ENCODE measurements at places on chromosomes 7 and 10.

DNA sequence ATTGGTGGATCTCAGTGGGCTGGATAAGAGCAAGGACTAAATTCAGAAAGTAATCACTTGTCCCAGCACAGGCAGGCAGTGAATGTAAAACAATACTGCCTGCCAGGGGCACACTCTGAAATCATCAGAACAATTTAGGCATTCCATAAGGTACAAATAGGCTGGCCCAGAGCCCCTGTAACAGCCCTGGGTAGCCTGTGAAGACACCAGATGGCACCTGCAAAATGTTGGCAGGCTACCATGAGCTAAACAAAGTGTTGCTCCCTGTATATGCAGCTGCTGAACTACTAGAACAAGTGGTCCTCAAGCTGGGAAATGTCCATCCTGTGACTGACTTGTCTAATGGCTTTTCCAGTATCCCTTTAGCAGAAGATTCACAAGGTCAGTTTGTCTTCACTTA, 3.0 kb upstream of the PRSS37 start:
- no peak for DNase-seq

DNA sequence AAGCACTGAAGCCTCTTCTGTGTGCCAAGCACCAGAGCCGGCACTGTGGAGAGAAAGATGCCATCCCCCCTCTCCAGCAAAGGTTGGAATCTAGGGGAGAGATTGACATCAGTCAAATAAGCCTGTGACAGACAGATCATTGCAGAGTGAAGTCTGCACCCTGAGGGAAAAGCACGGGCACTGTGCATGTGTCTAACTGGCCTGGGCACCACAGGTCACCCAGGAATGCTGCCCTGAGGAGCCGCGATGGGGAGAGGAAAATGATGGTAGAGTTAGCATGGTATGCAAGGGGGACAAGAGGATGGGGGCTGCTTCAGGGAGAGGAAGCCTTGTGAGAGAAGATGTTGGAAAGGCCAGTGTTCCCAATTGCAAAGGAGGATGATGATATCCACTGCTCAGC, 261.0 kb downstream of the GRID1 start:
- DNase-seq = no peak

GRCh38 chr10:73084209-73084608, 12.5 kb downstream of the P4HA1 start:
- DNase-seq = no peak

DNA sequence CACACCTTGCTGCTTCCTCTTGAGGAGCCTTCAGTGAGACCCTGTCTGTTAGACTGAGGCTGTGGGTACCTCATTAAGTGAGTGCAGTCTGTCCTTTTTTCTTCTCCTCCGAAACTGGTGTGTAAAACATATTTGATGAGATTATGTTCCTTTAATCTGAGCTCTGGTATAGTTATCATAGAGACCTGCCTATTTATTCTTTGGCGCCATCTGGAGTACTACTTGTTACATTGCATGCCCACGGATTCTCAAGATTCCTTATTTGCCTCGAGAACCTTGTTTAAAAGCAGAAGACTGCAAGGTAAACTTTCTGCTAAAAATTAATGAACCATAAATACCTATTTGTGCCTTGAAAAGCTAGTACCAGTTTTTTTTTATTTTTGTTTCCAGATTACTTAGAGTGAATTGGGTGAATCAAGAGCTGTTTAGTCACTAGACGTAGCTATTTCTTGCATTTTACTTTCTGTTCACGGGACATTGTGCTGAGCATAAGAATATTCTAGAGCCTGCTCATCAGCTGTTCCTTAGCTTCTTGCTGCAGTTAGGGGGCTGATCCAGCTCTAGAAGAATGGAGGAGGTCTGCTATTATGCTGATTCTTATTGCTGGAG, 16.9 kb upstream of the STMP1 start:
- DNase-seq = peak; percentile 43

GRCh38 chr7:55774327-55775050, 88.1 kb downstream of the SEPTIN14 start:
- DNase-seq = peak; percentile 52

DNA sequence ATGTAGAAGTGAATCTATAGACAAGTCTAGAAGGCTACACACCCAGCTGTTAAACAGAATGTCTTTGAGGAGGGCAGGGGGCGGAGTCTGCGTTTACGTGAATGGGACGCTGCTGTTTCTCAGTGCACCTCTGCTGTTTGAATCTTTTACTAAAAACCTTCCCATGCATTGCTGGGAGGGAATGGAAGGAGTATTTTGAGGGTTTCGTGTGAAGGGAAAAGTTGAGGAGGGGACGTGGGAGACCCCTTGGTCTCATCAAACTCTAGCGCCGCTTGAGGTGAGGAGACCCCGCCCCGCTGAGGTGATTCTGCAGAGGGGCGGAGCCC, 492 bp upstream of the VCL start:
- DNase-seq = no peak

DNA sequence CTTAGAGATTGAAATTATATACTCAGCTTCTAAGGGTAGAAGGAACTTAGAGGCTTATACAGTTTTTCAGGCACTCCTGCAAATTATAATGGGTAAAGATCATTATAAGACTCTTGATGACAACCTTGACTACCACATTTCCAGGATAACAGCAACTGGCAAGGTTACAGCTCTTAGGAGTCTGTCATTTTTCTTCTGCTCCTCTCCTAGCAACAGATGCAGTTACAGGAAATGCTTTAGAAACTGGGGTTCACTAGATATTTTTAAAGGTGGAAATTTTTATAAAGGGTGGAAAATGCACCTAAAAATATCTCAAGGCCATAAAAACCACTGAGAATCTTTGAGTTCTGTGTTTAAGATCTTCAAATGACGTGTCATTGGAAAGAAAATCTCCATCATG, 185.8 kb downstream of the RELN start:
- no peak for DNase-seq

DNA sequence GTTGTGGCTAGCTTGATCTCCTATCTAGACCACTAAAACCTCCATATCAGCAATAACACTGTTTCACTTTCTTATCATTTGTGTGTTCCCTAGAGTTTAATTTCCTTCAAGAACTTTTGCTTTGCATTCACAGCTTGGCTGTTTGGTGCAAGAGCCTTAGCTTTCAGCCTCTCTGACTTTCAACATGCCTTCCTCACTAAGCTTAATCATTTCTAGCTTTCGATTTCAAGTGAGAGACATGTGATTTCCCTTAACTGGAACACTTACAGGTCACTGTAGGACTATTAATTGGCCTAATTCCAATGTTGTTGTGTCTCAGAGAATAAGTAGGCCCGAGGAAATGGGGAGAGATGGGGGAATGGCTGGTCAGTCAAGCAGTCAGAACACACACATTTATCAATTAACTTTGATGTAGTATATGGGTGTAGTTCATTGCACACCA, 10.6 kb upstream of the BPGM start:
- no peak for DNase-seq

- DNase-seq = no peak
These were observed 12.2 kb upstream of the HYCC1 start for GRCh38 chr7:23026164-23026563.

DNA sequence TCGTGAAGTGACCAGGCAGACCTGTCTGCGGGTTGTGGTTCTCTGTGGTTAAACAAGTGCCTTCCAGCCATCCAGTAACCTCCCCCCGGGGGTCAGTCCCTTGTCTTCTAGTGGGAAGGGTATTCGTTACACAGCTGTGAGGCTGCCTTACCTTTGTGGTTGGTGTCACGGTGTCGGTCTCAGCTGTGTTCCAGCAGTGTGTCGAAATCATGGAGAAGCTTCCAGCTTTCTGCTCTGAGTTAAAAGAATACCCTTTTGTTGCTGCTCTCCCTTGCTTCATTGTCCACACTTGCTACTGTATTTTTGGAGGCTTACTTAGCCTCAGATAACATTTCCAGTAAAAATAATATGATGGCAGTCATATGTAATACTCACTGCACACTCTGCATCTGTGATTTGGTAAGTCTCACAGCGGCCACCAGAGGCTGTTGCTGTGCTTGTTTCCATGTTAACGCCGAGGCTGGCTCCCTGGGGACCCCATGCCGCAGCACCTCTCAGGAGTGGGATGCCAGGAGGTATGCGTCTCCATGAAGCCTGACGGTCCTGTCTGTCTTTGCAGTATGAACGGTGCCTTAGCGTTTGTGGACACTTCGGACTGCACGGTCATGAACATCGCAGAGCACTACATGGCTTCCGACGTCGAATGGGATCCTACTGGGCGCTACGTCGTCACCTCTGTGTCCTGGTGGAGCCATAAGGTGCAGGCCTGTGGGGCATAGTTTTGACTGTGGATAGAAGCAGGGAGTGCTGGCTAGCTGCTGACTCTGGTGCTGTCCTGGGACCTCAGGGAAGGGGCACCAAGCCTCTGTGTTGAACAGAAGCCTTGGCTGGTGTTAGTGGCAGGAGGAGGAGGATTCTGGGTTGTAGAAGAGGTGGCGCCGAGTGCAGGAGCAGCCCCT, 20.5 kb downstream of the EIF3B start:
- DNase-seq = no peak

DNA sequence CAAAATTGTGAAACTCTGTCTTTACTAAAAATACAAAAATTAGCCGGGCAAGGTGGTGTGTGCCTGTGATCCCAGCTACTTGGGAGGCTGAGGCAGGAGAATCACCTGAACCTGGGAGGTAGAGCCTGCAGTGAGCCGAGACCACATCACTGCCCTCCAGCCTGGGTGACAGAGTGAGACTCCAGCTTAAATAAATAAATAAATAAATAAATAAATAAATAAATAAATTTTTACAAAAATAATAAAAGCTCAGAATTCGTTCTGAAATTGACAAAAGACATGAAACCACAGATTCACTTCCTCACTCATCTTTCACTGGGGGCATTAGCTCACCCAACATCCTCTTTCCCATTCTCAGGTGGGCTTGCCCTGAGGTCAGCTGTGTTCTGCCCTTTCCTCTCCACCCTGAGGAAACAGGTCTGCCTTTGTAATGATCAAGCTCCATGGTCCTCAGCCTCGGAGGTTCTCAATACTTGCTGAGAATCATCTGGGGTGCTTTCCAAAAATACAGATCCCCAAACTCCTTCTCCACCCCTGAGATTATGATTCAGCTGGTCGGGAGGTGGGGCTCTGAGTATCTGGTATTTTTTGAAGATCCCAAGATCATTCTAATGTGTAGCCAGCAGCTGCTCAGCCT, 29.2 kb upstream of the APBB1IP start:
- DNase-seq = no peak

DNA sequence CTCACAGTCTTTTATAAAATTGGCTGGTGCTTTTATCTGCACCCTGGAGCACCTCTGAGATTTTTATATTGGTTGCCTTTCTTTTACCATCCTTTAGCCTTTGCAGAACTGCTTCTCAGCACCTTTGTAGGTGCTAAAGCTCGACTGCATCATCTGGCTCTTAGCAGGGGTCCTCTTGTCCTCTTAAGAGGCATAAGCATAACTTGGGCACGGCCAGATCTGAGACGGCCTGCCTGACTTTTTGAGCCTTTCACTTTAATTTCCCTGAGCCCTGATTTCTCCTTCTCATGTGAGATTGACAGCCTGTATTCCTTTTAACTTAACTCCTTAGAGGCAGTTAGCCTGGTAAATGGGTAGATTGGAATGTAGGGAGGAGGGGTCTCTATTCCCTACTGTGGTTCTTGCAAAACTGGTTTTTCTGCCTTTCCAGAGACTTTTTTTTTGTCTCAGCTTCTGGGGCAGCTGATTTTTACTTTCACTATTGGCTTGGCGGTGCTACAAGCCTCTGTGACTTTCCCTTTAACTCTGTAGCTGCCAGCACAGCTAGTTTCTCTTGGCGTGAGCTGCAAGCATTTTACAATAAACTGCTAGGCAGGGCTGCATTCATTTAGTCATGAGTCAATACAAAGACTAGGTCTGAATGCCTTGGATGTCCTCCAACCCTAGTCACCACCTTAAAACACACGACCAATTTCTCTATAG, 24.0 kb downstream of the ZPBP start:
- DNase-seq = peak; percentile 26

DNA sequence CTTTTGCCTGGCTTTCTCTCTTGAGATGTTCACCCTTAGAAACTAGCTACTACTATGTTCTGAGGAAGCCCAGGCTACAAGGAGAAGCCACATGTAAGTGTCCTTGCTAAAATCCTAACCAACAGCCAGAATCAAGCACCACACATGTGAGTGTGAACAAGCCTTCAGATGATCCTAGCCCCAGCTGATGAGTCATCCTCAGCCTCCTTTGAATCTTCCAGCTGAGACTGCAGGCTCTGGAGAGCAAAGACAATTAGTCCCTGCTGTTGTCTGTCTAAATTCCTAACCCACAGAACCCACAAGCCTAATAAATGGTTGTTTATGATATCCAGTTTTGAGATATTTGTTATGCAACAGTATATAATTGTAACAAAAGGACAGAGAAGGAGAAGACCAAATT, 92.8 kb upstream of the TAC1 start:
- DNase-seq = no peak

DNA sequence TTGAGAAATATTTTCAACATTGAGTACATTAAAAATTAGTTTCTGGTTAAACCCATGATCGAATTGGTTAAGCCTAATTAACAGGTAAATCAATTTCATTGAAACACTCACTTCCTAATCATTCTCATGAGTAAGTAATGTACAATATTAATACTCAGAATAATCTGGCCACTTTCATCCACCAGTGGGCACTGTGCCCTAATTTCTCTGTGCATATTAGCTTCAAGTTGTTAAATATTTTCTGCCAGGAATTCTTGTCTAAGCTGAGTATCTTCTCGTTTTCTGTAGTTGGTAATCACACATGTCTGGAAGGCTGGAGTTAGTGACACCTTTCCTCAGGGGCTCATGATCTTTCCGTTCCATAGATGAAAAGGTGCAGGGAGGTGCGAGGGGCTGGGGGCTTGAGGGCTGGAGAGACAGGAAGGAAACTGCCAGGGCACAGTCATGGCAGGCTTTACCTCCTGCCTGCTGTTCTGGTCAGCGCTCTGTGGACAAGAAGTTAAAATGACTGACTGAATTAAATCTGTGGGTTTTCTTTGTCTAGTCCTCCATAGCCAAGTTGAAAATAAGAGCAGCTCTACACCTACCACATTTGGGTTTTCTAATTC, 71.9 kb downstream of the WIPF3 start:
- no peak for DNase-seq

GRCh38 chr7:21996641-21997040, 50.9 kb upstream of the CDCA7L start:
- no peak for DNase-seq

DNA sequence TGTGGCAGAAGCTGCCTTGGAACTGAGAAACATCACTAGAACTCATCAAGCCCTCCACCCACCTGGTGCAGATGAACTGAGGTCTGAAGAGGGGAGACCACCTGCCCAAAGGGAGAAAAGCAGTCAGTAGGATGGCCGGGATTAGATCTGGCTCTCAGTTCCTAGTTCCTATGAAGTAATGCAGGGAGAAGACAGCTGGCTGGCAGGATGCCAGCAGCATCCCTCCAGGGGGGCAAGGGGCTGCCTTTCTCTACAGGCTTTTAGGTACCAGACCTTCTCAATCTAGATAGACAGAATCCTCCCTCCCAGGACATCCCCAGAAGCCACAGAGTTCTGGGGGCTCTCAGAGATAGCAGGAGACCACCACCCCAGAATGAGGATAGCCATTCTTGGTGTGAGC, 7.8 kb downstream of the CRHR2 start:
- DNase-seq = no peak

GRCh38 chr10:69181433-69181832, 1.4 kb downstream of the SUPV3L1 start:
- no peak for DNase-seq
